ENCODE measurements at places on chromosomes 4 and X.

GRCh38 chrX:98338544-98338943, 1454.8 kb downstream of the RPA4 start:
- DNase-seq, result no peak

DNA sequence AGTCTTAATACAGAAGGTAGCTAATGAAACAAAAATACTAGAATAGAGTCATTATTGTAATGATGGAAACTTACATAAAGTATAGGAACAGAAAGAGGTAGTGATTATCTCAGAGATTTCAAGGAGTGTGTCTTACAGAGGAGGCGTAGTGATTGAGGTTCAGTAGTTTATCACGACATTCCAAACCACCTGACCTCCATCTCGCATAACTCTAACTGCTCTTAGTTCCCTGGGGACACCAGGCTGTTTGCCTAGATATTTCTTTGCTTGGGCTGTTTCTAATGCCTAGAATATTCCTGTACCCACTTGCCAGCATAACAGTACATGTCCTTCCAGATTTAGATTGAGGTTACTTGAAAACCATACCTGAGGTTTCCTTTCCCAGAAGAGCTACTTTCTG, 29.1 kb downstream of the STAG2 start:
- no peak for DNase-seq

- DNase-seq, result no peak
Measured at GRCh38 chr4:24404281-24404680, 180.1 kb downstream of the DHX15 start.

DNA sequence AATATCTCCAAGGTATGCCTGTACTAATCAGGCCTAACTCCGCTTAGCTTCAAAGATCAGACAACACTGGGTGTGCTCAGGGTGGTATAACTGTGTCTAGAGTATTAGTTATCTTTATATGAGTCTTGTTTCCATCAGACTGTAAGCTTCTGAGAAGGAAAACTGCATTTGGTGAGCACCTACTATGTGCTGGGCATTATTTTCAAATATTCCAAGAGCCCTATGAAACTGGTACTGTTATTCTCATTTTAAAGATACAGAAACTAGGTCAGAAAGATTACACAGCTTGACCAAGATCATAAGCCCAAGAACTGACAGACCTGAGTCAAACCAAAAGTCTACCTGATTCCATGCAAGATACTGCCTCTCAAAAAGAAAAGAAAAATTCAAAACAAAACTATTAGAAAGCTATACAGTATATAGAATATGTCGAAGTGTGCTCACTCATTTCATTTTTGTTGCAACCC, 44.4 kb downstream of the LRBA start:
- no peak for DNase-seq

DNA sequence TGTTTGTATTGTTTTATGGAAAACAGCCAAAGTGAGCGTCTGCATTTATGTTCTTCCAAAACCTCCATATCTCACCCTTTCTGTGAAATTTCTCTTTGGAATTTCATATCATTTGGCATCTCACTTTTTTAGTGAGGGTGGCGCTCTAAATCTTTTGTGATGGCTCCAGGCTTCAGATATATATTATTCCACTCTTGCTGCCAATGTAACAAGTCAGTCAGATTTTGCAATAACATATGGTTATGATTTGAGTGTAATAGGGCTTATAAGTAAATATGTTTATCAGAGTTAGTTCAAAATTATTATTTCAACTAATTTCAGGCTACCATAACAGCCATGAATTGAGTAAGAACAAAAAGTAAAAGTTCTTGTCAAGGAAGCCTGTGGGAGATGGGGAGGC, 314.7 kb downstream of the PDGFC start:
- no peak for DNase-seq

- no peak for DNase-seq
Measured at GRCh38 chrX:120408168-120408567, 46.3 kb downstream of the ATP1B4 start.

DNA sequence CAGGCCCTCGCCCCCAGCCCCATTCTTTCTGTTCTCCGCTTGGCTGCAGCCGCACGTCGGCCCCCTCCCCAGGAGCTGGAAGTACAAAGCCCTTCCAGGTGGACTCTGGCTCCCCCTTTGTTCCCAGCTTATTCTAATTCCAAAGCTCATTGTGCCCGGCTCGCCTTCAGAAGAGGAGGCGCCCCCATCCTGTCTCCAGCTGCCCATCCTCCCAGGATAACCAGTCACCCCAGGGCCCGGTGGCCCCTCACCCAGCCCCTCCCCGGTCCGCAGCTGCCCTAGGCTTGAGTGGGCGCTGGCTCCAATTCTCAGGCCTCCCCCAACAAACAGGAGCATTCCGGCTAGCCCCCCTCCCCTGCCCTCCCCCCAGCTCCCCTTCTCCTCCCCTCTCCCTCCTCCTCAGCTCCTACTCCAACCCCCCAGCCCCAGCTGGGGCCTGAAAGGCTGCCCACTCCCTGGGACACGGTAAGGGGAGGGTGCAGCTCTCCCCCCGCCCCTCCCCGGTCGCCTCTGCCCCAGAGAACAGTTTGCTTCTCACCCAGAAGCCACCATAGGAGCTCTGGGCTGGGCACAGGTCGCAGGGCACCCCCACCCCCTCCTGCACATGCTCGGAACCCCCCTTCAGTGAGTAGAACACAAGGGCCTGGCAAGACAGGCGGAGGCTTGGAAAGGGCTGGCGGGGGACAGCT, 3.1 kb upstream of the SLC6A8 start:
- no peak for DNase-seq

DNA sequence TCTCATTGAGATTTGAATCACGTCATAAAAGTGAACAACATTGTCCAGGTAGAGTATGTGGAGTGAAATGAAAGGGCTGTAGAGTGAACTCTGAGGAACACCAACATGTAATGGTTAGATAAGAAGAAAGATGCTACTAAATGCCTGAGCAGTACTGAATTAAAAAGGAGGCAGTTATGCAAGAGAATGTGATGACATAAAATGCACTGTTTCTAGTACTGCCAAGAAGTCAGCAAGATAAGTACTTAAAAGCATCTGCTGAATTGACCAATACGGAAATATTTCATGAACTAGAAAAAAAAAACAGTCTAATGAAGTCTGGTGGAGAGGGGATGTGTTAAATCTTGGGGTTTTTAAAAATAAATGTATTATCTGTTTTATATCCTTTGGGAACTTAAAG, 583.8 kb upstream of the GALNT7 start:
- DNase-seq, result no peak

DNA sequence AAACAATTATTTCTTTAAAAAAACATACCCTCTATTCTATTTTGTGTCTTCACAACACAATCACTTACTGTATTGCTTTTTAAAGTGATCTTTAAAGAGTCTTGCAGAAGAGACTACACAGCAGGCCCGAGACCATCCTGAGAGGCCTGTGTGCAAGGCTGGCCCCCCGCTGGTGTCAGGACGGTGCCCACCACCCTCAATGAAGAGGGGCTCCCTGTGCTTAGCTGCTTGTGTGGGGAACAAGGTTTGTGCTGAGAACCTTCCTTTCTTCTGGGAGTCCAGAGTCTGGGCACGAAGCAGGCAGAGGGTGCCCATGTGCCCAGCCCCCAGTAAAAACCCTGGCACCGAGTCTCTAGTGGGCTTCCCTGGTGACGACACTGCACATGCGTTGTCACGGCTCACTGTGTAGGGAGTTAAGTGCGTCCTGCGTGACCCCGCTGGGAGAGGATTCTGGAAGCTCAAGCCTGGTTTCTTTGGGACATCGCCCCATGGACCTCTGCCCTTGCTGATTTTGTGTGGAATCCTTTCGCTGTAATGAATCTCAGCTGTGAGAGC, 22.0 kb downstream of the RGS12 start:
- DNase-seq, result no peak

DNA sequence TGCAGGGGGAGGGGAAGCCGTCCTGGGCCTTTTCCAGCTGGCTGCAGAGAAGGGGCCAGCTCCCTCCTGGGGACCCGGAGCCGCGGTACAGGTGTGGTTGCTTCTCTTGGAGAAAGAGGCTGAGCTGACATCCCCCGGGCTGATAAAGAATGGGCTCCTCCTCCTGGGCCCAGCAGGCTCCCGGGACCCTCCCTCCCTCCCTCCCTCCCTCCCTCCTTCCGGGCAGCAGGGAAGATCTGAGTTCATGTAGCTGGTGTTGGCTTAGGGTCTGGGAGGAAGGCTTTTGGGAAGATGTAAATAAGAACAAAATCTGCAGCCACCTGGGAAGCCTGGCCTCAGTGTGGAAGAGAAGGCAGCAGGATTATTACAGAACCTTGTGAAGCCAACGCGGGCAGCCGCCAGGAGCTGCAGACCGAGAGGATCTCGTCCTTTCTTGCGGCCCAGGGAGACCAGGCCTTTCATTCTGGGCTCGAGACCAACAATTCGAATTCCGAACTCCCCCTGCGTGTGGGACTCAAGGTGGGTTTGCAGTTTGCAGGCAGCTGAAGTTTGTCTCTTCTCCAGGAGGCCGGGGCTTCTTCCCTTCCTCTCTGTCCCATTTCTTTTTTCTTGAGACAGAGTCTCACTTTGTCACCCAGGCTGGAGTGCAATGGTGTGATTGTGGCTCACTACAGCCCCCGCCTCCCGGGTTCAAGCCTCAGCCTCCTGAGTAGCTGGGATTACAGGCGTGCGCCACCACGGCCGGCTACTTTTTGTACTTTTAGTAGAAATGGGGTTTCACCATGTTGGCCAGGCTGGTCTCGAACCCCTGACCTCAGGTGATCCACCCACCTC, at the start of gene PLCXD1:
Gene PLCXD1 (plus strand): TSS at position 216 of the 834 bp plus-strand sequence. CDS start 2,807 bp downstream, outside the sequence.
- peak; percentile 55 for DNase-seq

DNA sequence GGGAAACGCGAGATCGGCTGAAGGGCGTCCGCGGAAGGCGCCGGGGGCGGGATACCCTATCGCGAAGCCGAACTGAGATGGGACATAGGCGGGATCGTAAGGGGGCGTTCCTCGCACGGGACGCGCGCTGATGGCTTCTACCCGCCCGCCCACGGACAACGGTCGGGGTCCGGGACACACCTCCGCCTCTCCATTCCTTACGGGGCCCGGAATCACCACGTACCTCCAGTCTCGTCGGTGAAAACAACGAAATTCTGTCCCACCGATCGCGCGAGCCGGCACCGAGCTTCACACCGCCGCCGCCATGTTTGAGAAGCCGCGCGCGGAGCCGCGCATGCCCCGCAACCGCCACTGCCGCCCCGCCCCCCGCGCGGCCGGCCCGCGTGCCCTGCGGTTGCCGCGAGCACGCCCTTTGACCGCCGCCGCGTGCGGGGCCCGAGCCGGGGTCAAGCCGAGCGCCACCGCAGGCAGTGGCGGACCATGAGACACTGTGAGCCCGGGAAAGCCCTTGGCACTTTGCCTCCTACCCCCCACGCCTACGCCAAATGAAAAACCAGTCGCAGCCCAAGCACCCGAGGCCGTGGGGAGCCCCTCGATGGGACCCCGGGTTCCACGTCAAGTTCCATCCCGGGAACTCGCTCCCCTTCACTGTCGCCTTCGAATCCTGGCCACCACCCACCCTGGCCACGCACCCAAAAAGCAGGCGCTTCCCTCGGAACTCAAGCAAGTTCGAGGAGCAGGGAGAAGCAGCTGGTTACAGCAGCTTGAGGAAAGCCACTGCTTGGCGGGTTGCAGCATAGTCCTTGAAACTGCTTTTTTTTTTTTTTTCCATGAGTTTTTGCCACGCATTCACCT, at the start of gene SCML2:
Gene SCML2 (minus strand): TSS at position 320 of the 855 bp plus-strand sequence. CDS start 20,617 bp downstream, outside the sequence.
- DNase-seq, result peak; percentile 35

GRCh38 chr4:8830611-8831200, 40.9 kb downstream of the HMX1 start:
- no peak for DNase-seq

DNA sequence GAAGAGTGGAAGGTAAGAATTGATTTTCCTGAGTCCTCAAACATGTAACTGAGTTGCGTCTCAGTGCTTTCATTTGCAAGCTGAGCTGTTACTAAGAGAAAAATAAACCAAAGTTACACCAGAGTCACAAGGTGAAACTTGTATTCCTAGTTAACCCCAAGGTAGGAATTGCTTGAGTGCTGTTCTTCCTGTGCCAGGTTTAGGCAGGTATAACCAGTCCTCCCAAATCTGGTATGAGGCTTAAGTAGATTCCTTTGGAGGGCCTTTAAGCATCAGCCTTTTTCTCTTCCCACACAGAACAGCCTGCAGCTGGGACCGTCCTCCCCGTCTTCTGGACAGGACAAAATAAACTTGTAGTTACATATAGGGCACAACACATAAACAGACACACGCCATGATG, 2.3 kb upstream of the BTC start:
- DNase-seq, result no peak

DNA sequence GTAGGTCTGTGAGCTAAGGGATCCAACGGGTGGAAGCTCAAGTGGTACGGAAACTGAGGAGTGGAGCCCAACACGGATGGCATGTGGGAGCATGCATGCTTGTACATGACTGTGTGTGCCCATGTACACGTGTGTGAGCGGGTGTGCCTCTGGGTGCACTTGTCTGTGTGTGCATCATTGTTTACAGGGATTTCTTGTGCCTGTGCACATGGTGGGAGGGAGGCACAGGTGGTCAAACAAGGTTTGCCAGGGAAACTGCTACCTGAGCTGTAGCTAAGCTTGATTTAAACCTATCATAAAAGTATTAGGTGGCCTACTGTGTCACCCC, 122.5 kb upstream of the MAMLD1 start:
- no peak for DNase-seq

- DNase-seq, result no peak
Measured at GRCh38 chr4:174483792-174484191, 38.5 kb downstream of the HPGD start.

DNA sequence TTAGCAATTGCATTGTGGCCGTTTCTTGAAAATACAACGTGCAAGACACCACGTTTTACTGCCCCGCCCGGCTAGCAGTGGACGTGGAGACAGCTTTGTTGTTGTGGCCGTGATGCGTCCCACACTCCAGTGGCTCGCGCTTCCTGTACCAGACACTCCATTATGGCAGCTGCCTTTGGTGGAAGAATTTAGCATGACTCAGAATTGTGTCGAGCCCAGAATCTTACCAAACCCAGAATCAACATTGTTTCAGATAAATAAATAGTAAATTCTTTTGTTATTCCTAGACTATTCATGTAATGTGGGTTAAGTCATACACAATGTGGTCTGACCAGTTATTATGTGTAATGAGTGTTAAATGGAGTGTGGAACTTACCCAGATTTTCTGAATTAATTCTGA, 25.3 kb upstream of the S100P start:
- DNase-seq, result no peak

Measured in activated naive CD4-positive, alpha-beta T cell treated with anti-CD3 and anti-CD28 coated beads, Interleukin-2, amount 10 ng/mL, durations not matched to agents 7 days and 5 days (primary cell).